ENCODE measurements at places on chromosomes 2 and 18. TPM values are rescaled to one million over a fixed set of nuclear protein-coding genes. Genes with fewer than 3 reads are reported as not detected.

Gene COL4A4
- 8.3 TPM for total RNA-seq

Gene ZNF396
- 0.69 TPM for total RNA-seq

Gene ZNF512
- 17.0 TPM for total RNA-seq

Gene UGT1A5
- total RNA-seq = not detected

Gene SCYGR4
- total RNA-seq = not detected

Gene NCL
- 632 TPM for total RNA-seq

Gene TCF23
- not detected for total RNA-seq

Gene ALPG
- not detected for total RNA-seq

Gene LCT
- 0.02 TPM for total RNA-seq

Gene FAM124B
- total RNA-seq = 1.5 TPM

Gene GREB1L
- total RNA-seq = 11.3 TPM

Gene IGFBP5
- 451 TPM for total RNA-seq

Gene SNTG2
- 1.2 TPM for total RNA-seq

DNA sequence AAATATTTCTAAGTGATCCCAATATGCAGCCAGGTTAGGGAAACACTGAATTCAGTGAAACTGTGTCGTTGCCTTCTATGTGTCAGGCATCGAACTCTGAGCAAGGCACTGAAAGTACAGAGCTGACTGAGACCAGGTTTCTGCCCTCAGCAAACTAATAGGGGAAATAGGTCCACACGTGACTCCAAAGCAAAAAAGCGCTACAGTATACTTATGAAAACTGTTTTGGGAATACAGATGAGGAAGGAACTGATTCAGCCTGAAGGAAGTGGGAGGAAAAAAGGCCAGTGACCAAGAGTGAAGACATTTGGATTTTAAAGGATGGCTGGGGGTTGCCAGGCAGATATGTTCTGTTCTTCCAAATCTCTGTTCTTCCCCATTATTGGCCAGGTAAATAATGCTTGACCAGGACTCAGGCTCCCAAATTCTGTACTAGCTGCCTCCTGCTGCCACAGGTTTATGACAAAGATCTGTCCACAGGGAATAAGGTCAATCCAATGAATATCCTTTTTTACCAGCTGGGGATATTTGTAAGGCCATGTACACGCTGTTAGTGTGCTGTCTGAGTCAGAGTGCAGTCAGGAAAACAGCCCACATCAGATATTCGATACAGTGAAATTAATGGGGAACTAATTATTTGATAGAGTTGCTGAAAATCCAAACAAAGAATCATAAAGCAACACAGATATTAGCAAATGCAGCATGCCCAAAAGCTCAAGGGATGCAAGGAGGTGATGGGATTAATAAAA lies 24.5 kb upstream of the INPP4A start:
- DNase-seq = no peak

DNA sequence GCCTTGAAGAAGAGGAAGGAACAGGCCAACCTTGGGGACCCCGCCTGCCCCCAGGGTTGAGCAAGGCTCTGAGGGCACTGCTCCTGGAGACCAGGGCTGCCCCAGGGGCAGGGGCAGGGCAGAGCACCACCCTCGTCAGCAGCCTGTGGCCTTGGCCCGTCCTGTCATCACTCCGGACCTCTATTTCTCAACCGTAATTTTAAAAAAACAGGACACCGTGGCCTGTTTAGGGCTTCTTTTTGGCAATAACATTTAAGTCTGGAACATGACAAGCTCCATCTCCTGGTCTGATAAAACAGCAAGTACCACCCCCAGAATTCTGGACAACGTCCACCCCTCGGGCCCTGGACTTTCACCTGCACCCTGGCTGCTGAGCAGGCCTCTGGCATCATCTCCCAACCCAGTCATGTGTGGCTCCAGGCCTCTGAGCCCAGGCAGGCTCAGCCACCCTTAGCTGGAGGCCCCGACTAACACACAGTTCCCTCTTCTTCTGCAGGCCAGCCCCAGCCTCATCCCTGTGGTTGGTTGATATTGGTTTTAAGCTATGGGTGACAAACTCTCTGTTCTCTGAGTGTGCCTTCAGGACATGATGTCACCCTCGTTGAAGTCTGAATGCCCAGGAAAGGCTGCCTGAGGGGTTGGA lies 22.6 kb upstream of the ID2 start:
- DNase-seq = no peak

GRCh38 chr2:6168485-6168884 lies 476.3 kb downstream of the SOX11 start:
- DNase-seq = no peak

DNA sequence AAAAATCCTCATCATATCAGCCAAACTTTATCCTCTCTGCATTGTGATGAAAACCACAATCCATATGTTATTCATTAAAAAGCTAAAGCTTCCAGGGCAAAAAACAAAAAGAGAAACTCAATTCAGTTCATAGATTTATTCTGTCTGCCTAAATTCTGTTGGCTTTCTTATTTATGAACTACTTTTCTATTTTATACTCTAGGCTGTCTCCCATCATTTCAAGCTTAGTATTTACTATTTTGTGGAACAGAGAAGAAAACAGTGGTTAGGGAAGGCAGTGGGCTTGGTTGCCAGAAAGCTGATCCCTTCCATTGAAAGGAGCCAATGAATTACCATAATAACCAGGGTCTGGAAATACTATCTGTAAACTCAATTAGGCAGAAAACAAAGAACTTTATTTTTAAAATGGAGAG lies 71.8 kb downstream of the RAPH1 start:
- DNase-seq = no peak

GRCh38 chr18:37538526-37539205 lies 26.9 kb downstream of the CELF4 start:
- DNase-seq = no peak

DNA sequence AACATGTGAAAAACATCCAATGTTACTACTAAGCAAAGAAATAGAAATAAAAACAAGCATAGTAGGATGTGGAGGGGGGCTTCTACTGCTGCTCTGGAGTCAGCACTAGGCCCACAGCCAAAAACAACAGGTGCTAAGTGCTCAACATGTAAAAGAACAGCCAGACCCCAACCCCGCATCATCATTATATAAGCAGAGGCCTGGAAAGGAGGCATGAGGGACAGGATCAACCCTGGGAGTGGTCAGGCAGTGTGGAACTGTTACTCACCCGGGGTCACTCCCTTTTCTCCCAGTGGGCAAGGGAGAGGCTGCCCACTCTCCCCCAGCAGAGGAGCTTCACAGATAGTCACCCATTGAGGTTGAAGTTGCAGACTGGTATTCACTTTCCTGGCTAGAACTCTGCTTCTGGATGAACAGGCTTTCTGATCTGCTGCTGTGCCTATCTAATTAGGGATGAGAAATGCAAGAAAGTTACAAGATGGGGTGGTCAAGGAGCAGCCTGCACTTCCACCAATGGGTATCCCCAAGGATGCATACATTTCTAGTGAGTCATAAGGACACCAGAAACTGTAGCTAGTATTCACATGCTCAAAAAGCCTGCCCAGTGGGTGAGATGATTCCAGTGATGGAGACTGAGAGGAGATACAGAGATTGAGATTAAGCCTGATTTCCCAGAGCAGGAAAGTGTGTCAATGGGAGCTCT lies 480.1 kb upstream of the TCF4 start:
- DNase-seq = no peak

DNA sequence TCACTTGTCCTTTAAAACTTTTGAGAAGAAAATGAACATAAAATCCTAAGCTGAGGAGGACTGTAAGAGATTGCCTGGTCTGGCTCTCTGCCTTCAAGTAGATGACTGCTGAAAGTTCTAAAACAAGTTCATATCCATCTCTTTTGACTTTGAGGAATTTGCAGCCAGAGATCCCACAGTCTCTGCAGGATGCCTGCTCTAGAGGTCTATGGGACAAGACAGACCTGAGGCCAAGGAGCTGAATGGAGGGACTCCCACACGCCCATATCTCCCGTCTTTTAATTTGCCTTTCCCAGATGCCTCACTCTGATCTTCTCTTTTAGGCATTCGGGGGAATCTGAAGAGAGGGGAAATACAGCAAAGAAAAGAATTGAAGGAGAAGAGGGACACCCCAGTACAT lies 255.9 kb upstream of the RASGRP3 start:
- no peak for DNase-seq

DNA sequence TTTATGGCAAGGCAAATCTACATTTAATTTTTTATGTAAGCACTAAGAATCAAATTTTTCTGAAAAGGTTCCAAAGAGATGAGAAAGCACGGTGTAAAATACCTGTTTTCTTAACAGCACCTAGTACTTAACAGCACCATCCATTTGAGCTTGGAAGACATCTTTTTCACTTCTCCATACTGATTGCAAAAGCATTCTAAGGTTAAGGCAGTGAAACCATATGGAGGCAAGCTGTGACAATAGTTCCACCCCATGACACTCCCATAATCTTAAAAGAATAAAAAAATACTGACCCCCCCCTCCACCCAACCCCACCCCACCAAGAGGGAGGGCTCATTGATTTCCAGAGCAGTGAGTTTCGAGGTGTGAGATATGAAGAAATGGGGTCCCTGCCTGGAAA lies 60.6 kb downstream of the ZCCHC2 start:
- DNase-seq = no peak

DNA sequence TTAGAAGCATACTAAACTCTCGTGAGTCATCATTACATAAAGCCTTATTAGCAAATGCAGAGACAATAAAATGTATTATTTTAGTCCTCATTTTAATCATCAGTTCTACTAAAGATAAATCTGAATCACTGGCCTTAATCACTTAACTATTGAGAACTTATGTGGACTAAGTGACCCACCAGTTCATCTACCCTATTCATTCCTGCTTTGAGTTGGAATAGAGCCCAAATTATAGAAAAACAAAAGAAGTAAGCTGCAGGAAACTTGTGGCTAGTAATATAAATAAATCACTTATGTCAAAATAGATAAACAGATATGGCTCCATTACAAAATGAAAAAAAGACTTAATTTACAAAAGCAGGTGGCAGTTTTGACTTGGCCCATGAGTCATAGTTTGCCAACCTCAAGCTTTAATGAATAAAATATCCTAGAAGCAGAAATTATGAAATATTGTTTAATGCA lies 851.8 kb upstream of the CRIM1 start:
- DNase-seq = no peak

DNA sequence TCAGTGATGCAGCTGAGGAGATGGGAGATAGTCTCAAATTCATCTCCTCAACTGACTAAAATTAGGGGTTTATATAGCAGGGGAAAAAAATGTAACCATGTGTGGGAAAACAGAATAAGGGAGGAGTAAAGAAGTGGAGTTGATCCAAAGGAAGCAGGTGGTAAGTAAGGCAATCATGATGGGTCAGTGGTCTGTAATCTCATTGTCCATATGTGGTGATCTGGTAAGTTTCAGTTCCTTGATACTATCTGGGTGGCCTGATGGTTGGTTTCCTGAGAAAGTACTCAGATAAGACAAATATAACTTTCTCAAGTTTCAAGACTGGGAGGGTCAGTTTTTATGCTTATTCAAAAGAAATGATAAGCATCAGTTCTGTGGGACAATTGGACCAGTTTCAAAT lies 312.3 kb upstream of the KCNJ3 start:
- DNase-seq = no peak

- no peak for DNase-seq
Observed at GRCh38 chr2:57296795-57297517, 749.6 kb upstream of the VRK2 start.

DNA sequence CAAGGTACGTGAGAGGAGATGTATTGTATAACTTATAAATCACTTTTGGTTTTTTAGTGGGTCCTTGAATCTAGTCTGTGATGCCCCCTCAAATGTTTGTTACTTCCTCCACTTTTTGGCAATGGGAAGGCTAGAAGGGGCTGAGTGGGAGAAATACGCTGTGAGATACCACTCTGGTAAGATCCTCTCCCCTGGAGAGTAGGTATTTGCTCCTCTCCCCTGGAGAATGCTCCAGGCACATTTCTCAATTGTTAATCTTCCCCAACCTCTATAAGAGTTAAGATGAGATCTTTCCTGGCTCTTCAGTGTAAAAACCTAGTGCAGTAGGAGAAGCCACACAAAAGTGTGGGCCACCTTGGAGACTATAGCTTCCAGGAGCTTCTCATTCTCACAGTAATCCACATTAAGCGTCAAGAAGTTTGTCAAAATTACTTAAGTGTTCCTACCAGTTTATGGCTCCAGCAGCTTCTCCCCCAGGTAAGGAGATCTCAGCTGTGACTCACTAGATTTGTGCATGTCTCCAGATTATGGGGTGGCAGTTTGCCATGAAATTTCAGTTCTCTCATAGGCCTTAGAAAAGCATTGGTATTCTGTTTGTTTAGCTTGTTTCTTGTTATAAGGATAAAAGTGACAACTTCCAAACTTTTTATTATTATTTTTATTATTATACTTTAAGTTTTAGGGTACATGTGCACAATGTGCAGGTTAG lies 182.6 kb downstream of the FSIP2 start:
- DNase-seq = no peak

GRCh38 chr2:204237416-204237815 lies 300.9 kb downstream of the ICOS start:
- no peak for DNase-seq

- DNase-seq = no peak
Observed at GRCh38 chr2:204730603-204731002, 185.3 kb downstream of the PARD3B start.

GRCh38 chr2:18125303-18125702 lies 246.8 kb downstream of the KCNS3 start:
- no peak for DNase-seq

DNA sequence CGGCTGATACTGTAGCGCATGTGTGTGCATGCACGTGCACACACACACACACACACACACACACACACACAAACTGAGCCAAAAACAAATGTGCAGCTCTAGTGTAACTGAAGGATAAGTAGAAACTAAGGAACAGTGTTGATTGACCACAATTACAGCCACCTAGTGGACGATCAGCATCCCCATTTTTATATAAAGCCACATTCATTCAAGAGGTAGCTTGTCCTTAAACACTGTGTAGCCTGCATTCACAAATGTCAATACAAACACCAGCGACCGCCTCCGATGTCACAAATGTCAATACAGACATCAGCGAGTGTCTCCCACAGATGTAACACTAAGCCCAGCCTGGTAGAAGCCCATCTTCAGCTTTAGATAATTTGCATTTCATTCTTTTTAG lies 167.4 kb downstream of the PTGR3 start:
- DNase-seq = no peak

GRCh38 chr18:57995331-57995730 lies 48.7 kb upstream of the NEDD4L start:
- no peak for DNase-seq

- DNase-seq = no peak
Observed at GRCh38 chr18:32373995-32374394, 96.7 kb downstream of the GAREM1 start.

- DNase-seq = no peak
Observed at GRCh38 chr18:35131387-35132020, 90.3 kb downstream of the MAPRE2 start.

GRCh38 chr18:76314015-76314414 lies 181.0 kb downstream of the ZNF516 start:
- DNase-seq = no peak

DNA sequence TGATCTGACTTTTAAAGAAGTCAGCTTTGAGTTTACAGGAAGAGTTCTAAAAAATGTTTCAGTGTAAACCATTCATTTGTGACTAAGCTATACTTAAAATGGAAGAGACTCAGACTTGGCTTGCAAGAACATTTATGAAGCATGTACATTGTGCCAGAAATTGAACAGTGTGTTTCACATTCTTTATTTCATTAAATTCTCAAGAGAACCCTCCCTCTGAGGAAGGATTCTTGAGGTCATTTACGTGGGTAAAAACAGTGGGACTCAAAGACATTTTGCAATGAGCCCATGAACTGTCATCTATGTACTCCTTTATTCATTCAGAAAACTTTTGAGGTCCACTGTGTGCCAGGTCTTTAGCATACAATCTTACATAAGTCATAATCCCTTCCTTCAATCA lies 143.6 kb upstream of the ZNF521 start:
- DNase-seq = no peak

- DNase-seq = no peak
Observed at GRCh38 chr2:44596537-44597320, 235.0 kb downstream of the CAMKMT start.
